ENCODE measurements at places on chromosomes 13 and 19.

- peak; percentile 38 for DNase-seq
Observed at GRCh38 chr19:11092181-11092538, 2.9 kb downstream of the LDLR start.

DNA sequence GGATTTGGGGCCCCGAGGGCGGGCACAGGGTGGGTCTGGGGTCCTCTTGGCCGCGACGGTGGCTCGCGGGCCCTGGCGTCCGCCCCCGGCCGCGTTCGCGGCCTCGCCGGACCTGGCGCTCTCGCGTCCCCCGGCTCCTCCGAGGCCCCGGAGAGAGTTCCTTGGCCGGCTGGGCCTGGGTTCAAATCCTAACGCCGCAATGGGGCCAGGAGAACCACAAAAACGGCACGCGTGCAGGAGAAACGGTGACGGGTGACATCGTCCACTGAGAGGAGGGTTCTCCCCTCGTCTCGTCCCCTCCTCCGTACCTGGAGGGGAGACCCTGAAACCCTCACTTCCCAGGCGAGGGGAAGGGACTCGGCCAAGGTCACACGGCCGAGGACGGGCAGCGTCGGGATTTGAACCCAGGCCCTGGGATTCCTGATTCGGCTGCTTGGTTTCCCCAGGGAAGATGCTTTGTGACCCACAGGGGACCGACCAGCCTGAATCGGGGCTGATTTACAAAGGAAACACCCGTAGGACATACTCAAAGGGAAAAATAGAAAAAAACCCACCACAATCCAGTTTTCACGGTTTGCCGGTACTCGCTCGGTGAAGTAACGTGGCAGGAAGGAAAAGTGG, 624 bp downstream of the SAFB start:
- no peak for DNase-seq

- DNase-seq = no peak
Observed at GRCh38 chr13:53260594-53260993, 232.0 kb downstream of the OLFM4 start.

- no peak for DNase-seq
Observed at GRCh38 chr13:93174260-93174659, 52.3 kb upstream of the GPC6 start.

DNA sequence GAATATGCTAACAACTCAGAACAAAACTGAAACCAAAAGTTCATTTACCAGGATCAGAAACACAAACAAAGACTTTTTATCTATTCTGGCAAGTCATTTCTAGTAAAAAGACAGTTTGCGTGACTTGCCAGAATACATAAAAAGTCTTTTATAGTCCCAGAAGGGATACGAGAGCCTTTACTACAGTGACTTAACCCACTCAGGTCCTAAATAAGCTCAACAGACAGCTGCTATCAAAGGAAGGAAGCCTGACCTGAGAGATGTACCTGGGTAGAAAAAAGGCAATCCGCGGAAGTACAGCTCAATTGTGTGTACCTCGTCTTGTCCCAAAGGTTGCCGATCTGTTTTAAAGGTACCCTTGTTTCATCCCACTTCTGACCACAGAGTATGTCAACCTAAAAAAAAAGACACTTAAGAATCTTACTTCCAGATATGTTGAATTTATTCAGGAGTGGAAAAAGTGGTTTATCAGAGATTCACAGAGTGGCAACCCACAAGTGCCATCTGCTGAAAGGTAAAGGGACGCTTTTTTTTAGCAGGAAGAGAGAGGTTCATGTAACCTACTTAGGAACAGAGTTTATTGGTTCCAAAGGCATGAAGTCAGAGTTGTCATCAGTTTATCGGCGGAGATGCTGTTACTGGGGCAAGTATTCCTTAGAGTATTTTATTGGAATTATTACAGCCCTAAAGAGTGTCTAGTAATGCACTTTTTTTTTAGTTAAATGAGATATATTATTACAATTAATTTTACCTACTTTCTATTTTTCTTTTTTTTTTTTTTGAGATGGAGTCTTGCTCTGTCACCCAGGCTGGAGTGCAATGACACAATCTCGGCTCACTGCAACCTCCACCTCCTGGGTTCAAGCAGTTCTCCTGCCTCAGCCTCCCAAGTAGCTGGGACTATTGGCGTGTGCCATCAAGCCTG, 69.7 kb upstream of the C1QTNF9B start:
- no peak for DNase-seq

- no peak for DNase-seq
Observed at GRCh38 chr13:39682788-39683187, 27.3 kb downstream of the COG6 start.

DNA sequence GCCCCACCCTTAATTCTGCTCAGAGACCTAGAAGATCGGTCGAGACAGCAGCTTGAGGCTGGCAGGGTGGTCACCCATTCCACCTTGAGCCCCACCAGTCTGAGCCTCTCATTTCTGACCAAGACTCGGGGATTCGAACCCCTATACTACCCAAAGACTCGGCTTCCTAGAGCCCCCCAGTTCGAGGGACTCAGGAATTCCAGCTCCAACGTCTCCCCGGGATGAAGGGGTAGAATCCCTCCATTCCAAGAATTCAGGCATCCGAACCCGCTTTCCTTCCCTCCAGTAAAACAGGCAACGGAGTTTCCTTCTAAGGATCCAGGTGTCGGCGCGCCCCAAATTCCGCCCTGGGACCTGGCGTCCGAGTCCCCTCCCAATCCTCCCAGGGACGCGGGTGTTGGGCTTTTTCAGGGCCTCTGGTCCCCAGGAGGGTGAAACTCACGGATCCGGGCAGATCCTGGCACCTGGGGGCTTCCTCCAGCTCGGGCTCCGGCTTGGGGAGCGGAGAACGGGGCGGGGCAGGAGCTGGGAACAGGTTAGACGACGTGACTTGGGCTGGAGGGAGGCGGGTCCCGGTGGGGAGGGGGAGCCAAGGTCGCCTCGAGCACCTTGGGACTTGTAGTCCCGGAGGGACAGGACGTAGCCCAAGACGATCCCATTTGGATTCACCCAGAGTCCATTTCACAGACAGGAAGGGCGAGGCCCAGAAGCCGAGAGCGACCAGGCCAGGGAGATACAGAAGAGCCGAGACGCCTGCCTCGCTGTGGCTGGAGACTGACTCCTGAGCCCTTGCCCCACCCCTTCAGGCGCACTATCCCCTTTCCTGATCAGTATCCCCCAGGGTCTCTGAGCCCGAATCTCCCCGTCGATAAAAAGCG, at the start of gene PPP1R13L:
Gene PPP1R13L, minus strand, starts transcription at position 513 of the 878 bp plus-strand sequence. CDS start 6,751 bp downstream, outside the sequence.
- DNase-seq = no peak

DNA sequence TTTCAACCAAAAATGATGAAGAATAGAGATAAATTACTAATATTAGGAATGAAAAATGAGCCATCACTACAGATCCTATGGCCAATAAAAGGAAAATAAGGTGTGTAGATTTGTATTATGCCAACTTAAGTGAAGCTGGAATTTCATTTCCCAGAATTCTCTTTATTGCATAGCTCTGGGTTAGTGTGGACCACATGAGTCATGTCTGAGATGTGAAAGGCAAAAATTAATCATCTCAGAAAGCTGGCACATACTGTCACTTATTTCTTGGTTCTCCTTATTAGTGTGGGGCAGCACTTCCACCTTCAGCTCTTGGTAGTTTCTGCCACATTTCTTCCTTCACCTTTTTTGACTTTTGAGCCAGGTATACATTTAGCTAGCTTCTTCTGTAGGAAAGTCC, 82.6 kb downstream of the KATNAL1 start:
- DNase-seq = no peak

DNA sequence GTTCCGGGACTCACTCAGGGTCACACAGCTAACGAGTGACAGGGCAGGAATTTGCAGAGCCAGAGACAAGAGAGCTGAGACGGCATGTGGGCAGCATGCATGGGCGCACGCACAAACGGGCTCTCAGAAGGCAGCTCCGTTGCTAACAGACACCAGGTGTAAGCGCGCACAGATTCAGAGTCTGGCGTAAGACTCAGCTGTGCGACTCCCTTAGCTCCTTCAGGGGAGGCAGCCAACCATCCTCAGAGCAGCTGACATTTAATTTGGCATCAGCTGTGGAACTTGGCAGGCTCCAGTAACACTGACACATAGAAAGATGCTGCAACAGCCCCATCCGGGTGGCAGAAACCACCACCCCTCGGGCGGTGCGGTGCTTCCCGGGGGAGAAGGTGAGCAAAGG, 7.5 kb upstream of the TM6SF2 start:
- DNase-seq = no peak

DNA sequence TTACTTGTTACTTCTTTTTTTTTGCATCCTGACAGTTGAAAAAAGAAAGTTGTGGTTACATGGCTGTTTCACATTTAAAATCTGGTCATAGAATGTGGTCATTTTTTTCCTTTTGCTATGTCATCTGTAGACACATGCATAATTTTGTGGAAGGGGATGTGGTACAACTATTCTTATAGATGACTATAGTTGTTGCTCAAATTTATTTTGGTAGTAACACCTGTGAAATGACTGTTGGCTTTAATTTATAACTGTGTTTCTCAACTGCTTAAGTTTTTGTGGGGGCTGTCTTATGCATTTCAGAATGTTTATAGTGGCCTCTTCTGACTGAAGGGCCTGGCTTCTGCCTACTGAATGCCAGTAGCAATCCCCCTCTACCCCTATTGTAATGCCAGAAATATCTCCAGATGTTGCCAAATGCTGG, 130.5 kb downstream of the PAN3 start:
- no peak for DNase-seq

GRCh38 chr13:70390968-70391367, 282.7 kb upstream of the KLHL1 start:
- no peak for DNase-seq

DNA sequence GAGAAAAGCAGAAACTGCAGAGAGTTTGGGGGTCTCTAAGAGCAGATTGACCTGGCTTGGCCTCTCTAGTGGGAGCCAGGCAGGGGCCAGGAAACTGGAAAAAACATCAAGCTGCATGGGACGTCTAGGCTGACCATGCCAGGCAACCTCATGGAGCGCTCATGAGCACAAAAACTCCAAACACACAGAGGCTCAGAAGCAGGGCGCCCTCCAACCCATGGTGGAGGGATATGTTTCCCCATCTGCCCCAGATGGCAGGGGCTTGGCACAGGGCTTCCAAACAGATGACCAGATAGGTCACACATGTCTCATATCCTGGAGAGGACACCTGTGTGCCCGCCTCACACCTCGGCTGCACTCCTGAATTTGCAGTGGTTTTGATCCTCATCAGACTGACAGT, 879.0 kb downstream of the UQCRFS1 start:
- no peak for DNase-seq

GRCh38 chr19:1082165-1082927, 12.8 kb downstream of the POLR2E start:
- no peak for DNase-seq

GRCh38 chr19:43525836-43526771, 897 bp downstream of the ETHE1 start:
- DNase-seq = no peak

DNA sequence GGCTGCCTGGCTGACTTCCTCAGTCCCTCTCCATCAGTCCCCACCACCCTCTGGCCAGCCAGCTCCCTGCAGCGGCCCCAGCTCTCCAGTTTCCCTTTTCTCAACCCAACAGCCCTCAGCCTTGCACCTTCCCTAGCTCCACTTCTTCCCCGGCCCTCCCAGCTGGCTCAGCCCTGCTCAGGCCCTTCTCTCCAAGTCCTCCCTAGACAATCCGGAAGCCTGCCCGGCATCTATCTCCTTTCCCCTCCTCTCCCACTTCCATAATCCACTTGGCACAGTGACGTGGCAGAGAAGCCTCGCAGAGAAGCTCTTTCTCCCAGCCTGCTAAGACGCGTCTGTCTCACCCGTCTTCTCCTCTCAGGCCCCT, 1.1 kb downstream of the UBXN6 start:
- peak; percentile 22 for DNase-seq

DNA sequence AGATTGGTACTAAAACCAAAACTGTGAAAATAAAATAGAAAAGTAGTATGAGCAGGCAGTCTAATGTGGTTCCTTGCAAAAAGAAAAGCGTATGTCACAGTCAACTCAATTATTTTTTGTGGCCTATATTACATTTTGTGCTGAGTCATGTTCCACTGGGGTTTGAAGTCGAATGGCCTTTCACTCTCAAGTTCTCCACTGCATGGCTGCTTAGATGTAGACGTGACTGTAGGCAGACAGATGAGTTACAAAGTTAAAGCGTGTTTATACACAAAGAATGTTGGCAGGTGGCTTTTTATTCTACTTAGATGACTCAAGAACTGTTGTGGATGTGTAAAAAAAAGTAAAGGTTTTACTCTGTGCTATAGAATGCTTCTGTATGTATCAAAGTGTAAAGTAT, 133.9 kb downstream of the SLITRK6 start:
- peak; percentile 2 for DNase-seq

- no peak for DNase-seq
Observed at GRCh38 chr13:102805680-102806079, 6.8 kb downstream of the BIVM start.

GRCh38 chr19:56117889-56118288, 3.2 kb downstream of the ZNF787 start:
- no peak for DNase-seq

DNA sequence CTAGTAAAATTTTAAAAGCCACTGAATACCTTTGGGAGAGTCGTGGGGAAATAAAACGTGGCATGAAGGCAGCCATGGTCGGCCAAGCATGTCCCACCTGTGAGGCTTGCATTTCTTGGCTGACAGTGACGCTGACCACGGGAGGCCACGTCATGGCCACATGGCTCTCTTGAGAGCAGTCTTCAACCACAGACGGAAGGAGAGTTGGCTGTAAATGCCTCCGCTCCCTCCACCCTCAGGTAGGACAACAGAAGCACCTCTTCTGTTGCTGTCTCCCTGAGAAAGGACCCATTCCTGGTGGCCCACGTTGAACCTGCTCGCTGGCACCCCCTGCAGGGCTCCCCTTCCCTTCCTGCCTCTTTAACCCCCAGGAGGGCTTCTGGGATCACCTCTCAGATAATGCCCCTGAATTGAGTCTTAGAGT, 10.6 kb upstream of the LRRC25 start:
- DNase-seq = no peak

- no peak for DNase-seq
Observed at GRCh38 chr13:46170268-46170667, 11.7 kb downstream of the LCP1 start.

GRCh38 chr19:2173767-2174577, 10.2 kb downstream of the DOT1L start:
- no peak for DNase-seq

- no peak for DNase-seq
Observed at GRCh38 chr13:24176351-24177101, 16.0 kb downstream of the SPATA13 start.

DNA sequence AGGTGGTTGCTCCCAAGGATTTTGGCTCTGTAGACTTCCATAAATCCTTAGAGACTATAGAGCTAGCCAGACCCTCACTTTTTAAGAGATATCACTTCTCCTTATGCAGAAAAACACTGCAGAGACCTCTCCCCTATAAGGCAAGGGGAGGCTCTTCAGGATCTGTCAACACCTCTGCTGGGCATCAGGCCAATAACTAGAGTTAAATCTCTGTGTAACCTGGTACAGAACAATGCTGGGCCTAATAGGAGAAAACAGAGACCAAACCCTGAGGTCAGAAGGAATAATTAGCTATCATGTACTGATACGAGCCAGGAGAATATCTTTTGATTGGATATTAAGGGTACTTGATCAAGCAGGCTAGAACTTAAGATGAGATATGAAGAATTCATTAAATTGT, 358.5 kb downstream of the TBC1D4 start:
- DNase-seq = no peak

- DNase-seq = no peak
Observed at GRCh38 chr19:51357952-51358351, 8.2 kb downstream of the ETFB start.

GRCh38 chr19:29483944-29484581, 41.7 kb upstream of the VSTM2B start:
- no peak for DNase-seq

Data from amniotic stem cell (primary cell).